Hindlimb muscle (tissue), 1 donor: ENCODE measurements at places on chromosomes 5 and 9. TPM values are rescaled to one million over a fixed set of nuclear protein-coding genes. Genes with fewer than 3 reads are reported as not detected.

The PTGER4 gene
- 5.3 TPM for polyA plus RNA-seq

The CER1 gene
- not detected for polyA plus RNA-seq

The INSYN2B gene
- 0.19 TPM for polyA plus RNA-seq

The GIN1 gene
- 9.6 TPM for polyA plus RNA-seq

The CLPTM1L gene
- 51.6 TPM for polyA plus RNA-seq

The SLC6A19 gene
- not detected for polyA plus RNA-seq

The HMGCS1 gene
- polyA plus RNA-seq, result 34.2 TPM
